ENCODE measurements at places on chromosomes 3 and 15. TPM values are rescaled to one million over a fixed set of nuclear protein-coding genes. Genes with fewer than 3 reads are reported as not detected.

DNA sequence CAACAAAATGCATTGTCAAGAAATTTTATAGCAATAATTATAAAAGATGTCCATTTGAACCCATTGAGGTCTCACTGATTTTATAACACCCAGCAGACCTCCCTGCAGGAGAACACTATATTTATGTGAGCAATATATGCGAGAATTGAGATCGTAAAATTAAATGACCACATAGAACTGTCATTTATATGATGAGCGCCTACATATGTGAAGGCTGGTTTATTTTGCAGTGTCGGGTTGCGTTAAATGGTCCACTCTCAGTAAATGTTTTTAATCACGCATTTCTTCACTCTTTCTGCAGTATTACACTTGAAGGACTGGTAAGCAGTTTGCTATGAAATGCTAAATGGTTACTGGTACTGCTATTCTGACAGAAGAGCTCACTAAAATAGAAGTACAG is 408.5 kb upstream of the AGTR1 start:
- H3K27ac ChIP-seq = no peak overlapping the region
- no peaks in the 10 kb centered on the region for H3K27me3 ChIP-seq
- DNase-seq = no peak
- no peak overlapping the region for H3K4me3 ChIP-seq
- no peaks in the 10 kb centered on the region for H3K4me1 ChIP-seq

DNA sequence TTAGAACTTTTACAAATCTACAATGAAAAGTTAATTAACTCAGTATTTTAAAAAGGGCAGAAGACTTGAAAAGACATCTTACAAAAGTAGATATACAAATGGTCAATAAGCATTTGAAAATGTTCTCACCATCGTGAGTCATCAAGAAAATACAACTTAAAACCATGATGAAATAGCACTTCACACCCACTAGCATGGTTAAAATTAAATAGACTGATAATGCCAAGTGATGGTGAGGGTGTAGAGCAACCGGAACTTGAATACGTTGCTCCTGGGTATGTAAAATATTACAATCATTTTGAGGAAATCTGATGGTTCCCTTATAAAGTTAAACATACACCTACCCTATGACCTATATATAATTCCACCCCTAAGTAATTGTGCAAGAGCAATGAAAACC is 319.8 kb upstream of the UMPS start:
- no peaks in the 10 kb centered on the region for H3K36me3 ChIP-seq
- no peaks in the 10 kb centered on the region for H3K4me1 ChIP-seq
- DNase-seq = no peak
- H3K4me3 ChIP-seq = no peak overlapping the region
- peaks cover 3% of the 10 kb centered on the region for H3K27me3 ChIP-seq

DNA sequence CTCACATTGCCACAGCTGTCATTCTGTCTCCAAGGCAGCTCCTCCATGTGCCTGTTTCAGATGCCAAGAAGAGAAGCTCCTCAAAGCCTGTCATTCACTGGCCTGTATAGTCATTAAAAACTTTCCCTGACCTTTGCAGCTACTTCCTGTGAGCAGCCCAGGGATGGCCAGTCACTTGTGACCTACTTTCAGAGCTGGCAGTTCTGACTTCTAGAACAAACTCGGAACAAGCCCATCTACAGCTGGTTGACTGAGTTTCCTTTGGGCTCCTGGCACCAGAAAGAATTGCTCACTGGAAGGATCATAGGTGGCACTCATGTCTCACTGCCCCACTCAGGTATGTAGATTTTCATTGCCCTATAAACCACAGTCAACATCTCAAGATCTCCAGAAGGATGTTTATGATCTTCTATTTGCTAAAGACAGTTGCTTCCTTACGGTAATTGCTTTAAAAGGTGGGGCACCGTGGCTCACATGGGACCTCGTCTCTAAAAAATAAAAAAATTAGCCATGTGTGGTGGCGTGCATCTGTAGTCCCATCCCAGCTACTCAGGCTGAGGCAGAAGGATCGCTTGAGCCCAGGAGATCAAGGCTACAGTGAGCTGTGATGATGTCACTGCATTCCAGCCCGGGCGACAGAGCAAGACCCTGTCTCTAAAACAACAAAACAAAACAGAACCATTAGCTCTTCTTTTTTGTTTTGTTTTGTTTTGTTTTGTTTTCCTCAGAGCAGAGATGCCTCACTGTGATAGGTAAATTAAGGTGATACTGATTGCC is 11.2 kb upstream of the ATP13A3 start:
- DNase-seq = no peak
- no peak overlapping the region for H3K27ac ChIP-seq
- no peaks in the 10 kb centered on the region for H3K36me3 ChIP-seq
- peaks cover 3% of the 10 kb centered on the region for H3K4me1 ChIP-seq

DNA sequence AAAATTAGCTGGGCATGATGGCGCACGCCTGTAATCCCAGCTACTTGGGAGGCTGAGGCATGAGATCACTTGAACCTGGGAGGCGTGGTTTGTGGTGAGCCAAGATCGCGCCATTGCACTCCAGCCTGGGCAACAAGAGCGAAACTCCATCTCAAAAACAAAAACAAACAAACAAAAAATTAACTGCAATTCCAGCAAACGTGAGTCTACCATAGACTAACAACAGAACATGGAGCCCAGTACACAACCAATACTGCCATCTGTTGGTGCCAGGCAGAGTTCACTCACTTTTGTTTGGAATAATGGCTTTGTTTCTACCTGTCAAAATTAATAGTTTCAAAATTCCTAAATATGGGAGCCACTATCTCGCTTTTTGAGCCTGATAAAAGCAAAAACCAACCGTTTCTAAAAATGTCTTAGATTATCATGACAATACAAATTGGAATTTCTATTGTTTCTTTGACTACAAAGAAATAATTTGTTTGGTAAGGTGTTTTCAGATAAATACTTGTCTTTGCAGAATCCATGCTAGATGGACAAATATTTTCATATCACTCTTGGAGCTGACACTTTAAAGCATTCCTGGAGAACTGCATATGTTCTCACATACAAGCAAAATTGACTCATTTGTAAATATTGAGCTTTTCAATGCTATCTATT is 45.0 kb downstream of the GPR176 start:
- H3K27ac ChIP-seq = no peak overlapping the region
- no peaks in the 10 kb centered on the region for H3K36me3 ChIP-seq
- H3K4me3 ChIP-seq = no peak overlapping the region
- no peaks in the 10 kb centered on the region for H3K27me3 ChIP-seq

DNA sequence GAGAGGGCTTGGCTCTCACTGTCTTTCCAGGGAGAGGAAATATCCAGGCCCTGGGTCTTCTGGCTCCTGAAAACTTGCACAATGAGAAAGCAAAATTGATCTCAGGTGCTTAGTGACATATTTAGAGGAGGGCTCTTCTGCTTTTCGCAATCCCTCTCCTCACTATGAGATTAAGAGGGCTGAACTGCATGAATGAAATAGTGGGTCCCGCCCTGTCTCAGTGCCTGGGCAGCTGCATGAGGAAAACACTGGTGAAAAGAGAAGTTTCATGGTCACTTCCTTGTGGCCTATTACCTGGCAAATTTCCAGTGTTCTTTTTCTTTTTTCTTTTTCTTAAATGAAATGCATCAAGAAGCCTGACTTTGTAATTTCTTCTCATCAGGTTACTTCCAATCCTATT is 73.5 kb downstream of the TRAK1 start:
- no peaks in the 10 kb centered on the region for H3K27me3 ChIP-seq
- no peak for DNase-seq

DNA sequence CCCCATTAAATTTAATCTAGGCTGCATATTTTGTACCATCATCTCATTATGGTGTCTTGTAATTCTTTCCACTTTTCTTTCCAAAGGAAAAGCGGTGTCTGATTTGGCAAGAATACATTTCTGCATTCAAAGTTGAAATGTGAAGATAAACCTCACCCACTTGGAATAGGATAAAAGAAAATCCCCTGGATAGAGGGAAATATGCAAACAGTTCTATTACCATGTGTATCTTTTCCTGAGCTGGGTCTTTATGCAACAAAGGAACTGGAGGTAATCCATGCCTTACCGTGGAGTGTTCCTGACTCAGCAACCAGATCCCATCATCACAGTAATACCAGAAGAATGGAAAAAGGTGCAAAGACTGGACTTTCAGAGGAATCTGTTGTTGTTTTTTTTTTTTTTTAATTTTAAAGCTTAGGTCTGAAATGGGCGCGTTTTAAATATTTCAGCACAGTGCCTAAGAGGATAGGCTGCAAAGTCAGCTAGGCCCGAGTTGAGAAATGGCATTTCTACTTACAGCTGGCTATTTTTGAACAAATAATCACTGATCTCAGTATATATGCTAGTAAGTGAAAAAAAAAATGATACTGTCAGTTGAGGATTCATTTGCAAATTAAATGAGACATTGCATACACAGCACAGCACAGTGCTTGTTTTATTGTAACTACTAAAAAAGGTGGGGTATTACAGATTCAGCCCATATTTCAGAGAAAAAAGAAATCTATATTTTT is 55.5 kb upstream of the ADAMTS9 start:
- no peak overlapping the region for H3K4me3 ChIP-seq
- no peaks in the 10 kb centered on the region for H3K4me1 ChIP-seq
- DNase-seq = no peak
- no peaks in the 10 kb centered on the region for H3K36me3 ChIP-seq
- H3K27me3 ChIP-seq = no peaks in the 10 kb centered on the region
- H3K27ac ChIP-seq = no peak overlapping the region

POTEB3 gene
- not detected for total RNA-seq

GOLGA6L6 gene
- total RNA-seq = not detected

DNA sequence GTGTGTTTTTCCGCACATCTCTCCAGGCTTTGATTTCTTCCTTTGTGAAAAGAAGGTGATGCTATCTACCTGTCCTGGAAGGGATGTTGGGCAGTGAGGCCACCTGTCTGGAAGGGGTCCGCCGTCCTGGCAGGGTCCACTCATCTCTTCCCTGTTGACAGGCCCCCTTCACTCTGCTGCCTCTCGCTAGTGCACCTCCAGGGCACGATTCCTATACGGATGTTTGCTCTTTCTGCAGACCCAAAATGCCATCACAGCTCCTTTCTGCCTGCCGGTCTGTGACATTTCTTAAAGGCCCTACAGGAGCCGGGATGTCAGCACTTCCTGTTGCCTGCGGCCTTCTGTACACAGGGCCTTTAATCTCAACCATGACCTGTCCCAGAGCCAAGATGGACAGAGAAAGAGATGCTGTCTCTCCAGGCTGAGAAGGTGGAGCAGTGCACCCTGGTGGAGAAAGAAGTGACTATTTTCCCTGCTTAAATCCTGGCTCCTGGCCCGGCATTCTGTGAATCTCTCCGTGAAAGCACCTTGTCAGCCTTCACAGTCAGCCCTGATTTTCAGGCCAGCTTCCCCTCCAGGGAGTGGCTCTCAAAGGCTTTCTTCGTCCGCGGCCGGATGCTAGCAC is 7.4 kb downstream of the FAM3D start:
- H3K4me3 ChIP-seq = no peak overlapping the region
- H3K27ac ChIP-seq = no peak overlapping the region
- H3K4me1 ChIP-seq = no peaks in the 10 kb centered on the region
- DNase-seq = no peak
- H3K36me3 ChIP-seq = no peaks in the 10 kb centered on the region

- H3K27ac ChIP-seq = no peak overlapping the region
- H3K4me1 ChIP-seq = no peaks in the 10 kb centered on the region
- H3K27me3 ChIP-seq = peaks cover 4% of the 10 kb centered on the region
- no peak for DNase-seq
- no peak overlapping the region for H3K4me3 ChIP-seq
Observed at GRCh38 chr15:44034933-44035624, 160.0 kb downstream of the FRMD5 start.

DNA sequence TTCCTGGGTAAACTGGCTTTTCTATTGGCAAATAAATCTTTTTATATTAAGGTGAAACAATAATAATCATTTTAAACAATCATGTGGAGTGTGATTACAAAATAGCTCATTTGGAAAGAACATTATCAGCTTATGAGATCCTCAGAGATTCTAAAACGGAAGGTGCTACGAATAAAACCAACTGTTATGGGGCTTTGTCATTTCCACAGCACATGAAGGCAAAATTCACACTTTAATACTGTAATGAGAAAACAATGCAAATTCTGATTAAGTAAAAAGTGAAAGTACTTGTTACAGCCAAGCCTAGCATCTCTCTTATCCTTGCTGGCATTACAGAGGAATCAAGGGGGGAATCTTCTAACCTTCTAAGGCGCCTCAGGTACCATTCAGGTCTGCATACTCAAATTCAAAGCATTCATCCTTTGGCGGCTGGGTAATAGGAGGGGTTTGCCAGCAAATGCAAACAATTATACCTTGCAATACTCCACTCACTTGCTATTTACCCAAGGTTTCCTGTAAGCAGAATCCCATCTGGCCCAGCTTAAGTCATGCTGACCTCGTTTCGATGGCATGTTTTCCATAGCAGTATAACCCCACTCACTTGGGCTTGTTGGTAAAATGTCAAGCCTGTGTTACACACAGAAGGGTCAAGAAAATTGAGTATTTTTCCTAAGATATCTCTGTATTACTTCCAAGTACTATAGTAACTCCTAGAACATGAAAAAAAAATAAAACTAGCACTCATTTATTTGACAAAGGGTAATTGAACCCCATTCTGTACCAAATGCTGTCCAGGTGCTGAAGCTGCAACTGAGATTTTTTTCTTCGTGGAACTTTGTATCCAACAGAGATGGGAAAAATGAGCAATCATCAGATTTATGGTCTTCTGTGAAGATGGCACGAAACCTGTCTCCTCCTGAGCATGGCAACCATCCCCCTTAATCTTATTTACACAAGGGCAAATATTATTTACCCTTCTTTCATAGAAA is 183.7 kb upstream of the LMCD1 start:
- H3K27ac ChIP-seq = no peak overlapping the region
- H3K36me3 ChIP-seq = no peaks in the 10 kb centered on the region
- DNase-seq = no peak
- H3K4me1 ChIP-seq = no peaks in the 10 kb centered on the region
- H3K4me3 ChIP-seq = no peak overlapping the region
- no peaks in the 10 kb centered on the region for H3K27me3 ChIP-seq

DNA sequence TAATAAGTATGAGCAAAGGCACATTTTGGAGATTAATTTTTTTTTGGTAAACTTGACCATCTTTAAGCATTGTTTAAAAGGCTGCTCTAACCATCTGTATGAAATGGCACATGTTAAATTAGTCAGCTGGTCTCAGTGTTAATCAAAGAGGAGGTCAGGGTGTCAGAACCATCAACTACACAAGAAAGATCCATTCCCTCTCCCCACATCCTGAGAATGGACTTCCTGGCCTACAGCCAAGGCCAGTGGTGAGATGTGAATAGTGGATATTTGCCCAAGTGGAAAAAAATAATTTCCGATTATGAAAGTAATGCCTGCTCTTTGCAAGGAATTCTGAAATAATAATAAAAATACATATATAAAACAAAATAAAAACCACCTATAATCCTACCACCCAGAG is 641.7 kb downstream of the NR2F2 start:
- H3K4me3 ChIP-seq = no peak overlapping the region
- H3K4me1 ChIP-seq = no peaks in the 10 kb centered on the region
- H3K27me3 ChIP-seq = no peaks in the 10 kb centered on the region
- H3K27ac ChIP-seq = no peak overlapping the region

DNA sequence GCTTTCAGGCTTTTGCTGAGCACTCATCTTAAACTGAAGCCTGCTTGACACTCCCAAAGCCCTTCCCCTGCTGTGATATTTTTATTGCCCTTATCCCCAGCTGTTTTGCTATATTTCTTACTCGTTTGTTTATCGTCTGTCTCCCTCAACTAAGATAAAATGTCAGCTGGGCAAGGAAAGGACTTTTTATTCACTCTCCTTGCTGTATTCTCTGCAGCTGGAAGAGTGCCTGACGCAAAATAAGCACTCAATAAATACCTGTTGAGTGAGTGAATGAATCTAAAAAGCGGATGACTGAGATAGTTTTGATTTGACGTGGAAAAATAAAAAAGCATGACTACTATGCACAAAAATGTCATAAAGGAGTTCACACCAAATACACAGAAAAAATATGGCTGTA is 84.8 kb upstream of the POMGNT2 start:
- no peak overlapping the region for H3K27ac ChIP-seq
- H3K27me3 ChIP-seq = no peaks in the 10 kb centered on the region
- H3K4me3 ChIP-seq = no peak overlapping the region
- peaks cover 40% of the 10 kb centered on the region for H3K4me1 ChIP-seq
- DNase-seq = no peak
- H3K36me3 ChIP-seq = no peaks in the 10 kb centered on the region

Measured in T-cell (primary cell).